ENCODE measurements at places on chromosomes 7 and 10. TPM values are rescaled to one million over a fixed set of nuclear protein-coding genes. Genes with fewer than 3 reads are reported as not detected.

GRCh38 chr7:31336202-31337001, 4.1 kb downstream of the NEUROD6 start:
- no peak for DNase-seq

- no peak for DNase-seq
Measured at GRCh38 chr7:151721694-151722093, 155.2 kb downstream of the PRKAG2 start.

GRCh38 chr7:112097524-112097923, 108.7 kb downstream of the DOCK4 start:
- no peak for DNase-seq

DNA sequence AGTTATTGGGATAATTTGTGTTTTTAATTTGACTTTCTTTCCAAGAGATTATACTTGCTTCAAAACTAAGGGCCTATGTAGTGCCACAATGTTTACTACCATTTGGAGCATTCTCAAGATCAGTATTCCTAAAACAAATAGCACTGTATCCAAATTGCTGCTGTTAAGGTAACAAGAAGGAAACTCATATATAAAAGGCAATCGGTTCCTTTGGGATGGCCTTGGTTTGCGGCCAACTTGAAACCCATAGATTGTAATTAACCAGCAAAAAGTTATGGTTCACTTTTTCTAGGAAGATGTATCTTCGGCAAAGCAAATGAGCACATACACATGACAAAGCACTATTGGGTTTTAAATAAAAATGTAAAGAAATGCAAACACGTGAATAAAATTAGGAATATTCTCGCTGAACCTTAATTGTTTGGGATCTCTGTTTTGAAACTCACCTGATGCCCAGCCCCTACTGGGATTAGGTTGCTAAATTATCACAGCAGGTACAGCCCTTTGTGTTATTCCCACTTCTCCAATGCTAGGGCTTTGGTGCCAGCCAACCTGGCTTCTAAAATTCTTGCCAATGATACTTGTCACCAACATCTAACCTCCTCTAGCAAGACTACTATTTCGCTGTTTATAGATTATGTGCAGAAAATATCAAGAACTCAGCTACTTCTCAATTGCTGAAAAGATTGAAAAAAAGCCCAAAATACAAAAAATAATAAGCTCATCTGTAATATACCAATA, 16.0 kb downstream of the CDNF start:
- no peak for DNase-seq

DNA sequence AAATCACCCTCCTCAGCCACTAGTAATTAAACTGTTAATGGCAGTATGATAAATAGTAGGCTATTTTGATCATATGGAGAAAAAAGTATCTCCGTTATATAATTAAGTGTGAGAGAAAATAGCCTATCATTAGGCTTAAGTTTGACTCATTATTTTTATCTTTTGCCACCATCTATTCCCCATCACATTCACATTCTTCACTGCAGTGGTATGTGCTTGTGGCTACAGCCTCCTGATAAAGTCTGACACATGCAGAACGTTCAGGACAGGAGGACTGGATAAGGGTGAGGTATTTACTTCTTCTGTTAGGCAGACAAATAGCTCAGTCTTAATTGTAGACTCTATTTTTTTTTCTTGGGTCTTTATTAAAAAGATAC, 5.8 kb downstream of the NEBL start:
- DNase-seq, result no peak

DNA sequence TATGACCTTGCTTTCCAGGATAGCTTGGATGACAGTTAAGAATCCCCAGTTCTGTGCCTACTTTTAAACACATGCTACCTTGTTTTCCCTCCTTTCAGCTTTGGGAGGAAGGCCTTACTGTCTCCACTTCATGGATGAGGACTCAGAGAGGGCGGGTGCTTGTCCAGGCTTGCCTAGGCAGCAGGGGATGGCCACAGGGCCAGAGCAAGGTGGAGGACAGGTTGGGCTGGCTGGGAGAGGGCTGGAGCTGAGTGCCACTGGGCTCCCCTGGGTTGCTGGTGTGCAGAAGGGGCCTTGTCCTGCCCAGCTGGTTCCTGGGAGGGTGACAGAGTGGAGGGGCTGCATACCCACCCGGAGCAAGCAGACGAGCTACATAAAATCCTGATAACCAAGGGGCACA, 117.8 kb downstream of the GRK5 start:
- no peak for DNase-seq

DNA sequence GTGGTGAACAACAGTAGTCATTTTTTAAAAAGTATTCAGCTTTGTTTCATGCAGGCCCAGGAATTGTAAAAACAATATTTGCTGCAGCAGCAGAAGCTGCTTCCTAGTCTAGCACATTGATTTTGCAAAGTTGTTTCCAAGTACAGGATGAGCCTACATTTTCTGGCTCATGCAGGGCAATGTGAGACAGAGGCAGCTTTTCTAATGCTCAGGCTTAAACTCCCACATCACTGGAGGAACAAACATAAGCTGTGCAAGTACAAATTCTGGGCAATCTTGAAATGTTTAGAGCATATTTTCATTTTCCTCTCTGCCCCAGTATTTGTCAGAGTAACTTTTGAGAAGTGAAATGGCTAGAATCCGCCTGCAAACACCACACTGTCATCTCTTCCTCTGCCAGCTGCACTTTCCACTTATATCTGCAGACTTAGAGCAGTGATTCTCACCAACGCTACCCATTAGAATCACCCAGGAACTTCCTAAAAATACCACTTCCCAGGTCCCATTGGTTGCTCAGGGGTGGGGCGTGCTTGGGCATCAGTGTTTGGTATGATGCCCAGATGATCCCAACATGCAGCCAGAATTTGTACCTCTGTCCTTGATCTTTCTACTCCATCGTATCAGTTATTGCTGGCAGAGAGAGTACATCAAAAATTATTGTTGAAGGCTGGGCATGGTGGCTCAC, 304.1 kb upstream of the LRGUK start:
- no peak for DNase-seq

GRCh38 chr7:38656968-38657367, 25.8 kb upstream of the AMPH start:
- DNase-seq, result no peak

DNA sequence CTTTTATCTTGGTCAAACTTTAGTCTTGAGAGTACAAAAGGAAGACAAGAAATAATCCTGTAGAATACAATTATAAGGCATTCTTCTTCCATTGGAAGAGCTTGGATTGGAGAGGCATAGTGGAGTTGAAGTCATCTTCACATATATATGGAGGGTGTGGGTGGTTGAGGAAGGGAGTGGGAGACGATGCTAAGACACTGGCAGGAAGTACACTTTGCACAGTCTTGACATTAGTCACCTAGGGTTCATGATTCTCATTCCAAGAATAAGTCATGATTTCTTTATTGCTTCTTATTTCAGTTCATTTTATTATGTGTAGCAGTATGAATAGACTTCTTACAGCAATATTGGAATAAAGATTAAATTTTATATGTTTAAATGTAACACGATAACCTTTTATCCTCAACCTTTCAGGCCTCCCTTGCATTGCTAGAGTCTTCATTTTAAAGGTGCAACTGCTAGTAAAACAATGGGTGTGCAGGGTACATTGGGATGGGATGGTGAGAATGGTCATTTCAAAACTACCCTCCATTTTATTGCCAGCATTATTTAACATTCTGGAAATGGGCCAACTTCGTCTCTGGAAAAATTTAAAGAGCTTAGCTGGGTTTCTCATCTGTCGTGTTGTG, 12.3 kb upstream of the SLC26A3 start:
- no peak for DNase-seq

DNA sequence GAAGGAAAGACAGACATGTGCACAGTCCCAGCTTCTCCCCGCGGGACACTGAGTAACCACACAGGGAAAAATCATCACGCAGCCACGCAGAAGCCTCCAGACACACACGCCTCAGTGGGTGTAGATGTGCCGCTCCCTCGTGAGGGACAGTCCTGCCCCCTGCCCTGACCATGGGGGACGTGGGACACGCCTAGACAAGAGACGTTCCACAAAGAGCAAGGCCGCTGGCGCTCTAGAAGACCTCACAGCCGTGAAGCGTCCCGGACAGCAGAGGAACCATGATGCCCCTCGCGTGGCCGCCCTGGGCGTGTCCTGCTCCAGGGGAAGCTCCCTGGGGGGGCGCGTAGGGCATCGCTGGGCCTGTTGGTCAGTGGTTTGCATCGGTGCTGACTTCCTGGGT, 210.8 kb downstream of the DNAJB6 start:
- peak; percentile 40 for DNase-seq

Gene EIF4H
- 213 TPM for total RNA-seq

DNA sequence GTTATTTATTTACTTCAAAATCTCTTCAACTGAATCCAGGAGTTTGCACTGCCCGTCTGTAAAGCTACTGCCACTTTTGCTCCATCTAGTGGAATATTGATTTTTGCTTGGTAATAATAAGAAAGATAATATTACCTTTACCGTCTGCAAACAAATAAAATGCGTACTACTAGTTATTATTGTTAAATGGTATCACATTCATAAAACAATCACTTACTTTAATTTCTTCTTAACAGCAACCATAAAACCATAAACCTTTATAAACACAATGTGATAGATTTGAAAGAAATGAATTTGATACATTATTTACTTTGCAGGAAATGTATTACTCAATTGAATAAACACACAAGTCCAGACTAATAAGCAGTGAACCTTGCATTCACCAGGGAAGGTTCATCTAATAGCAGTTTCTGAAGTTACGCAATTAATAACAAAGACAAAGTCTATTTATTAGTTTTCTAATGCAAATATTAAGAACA, 6.4 kb downstream of the AGMO start:
- DNase-seq, result no peak

DNA sequence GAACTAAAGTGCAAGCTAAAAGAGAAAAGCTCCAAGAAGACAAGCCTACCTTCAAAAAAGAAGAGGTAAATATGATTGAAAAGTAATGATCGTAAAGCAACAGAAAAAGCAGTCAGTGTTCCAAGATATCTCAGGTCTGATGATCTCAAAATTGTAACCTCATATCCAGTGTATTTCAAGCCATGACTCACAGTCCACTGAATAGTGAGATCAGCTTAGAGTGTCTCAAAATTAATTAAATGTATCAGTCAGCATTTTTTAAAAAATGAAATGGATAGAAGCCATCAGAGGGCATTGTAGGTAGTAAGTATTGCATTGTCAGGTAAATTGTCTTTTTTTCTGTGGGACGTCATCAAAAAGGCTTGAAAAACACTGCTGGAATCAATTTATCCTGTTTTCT, 50.6 kb upstream of the AGBL3 start:
- DNase-seq, result no peak

DNA sequence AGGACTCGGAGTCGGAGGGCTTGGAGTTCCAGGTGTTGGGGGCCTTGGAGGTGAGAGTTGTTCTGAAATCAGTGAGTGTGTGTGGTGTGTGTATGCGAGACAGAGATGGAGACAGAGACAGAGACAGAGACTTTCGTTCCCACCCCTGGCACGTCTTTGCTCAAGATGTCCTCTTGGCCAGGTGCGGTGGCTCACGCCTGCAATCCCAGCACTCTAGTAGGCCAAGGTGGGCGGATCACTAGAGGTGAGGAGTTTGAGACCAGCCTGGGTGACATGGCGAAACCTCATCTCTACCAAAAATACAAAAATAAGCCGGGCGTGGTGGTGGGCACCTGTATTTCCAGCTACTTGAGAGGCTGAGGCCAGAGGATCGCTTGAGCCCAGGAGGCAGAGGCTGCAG, 20.0 kb upstream of the LIMK1 start:
- DNase-seq, result no peak

Gene ZKSCAN5
- 10.0 TPM for total RNA-seq

GRCh38 chr7:45358287-45358686, 200.7 kb downstream of the RAMP3 start:
- no peak for DNase-seq

Gene HTRA1
- total RNA-seq, result 123 TPM

GRCh38 chr10:6204063-6204340, 1.3 kb downstream of the PFKFB3 start:
- DNase-seq, result no peak

- DNase-seq, result no peak
Measured at GRCh38 chr7:139739863-139740597, 37.8 kb downstream of the HIPK2 start.

Gene CAMK1D
- total RNA-seq, result 27.1 TPM

All from sciatic nerve (tissue), 2 donors.